ENCODE measurements at places on chromosomes 2 and 18.

GRCh38 chr2:152578573-152578972 is 138.7 kb downstream of the PRPF40A start:
- no peak for DNase-seq

GRCh38 chr2:144524118-144525009 is 4.4 kb upstream of the ZEB2 start:
- DNase-seq, result no peak

DNA sequence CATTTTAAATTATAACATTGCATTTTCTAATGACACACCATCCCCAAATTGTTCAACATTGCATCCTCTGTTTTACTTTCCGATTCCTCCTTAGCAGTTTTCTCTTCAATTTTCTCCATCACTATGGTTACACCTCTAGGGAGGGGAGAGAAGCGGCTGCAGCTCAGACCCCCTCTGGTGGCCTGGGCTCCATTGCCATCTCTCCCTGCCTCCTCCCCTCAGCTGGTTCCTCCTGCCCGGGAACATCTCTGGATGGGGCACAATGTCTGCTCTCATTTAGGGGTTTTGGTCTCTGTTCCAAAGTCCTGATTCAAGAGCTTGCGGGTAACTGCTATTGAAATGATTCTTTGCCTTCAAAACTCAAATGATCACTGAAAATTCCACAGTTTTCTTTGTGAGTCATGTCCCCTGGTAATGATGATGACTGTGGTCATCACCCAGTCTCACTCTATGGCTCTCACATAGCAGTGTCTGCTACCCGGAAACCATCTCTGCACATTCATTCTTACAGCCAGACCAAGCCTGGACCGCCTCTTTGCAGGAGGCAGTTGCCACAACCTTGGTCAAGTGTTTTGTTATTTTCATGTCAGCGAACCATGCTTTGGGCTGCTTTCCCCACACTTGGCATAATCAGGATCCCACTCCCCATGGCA is 263.9 kb downstream of the ALPK2 start:
- DNase-seq, result no peak

GRCh38 chr2:147224070-147224469 is 620.8 kb upstream of the ACVR2A start:
- no peak for DNase-seq

DNA sequence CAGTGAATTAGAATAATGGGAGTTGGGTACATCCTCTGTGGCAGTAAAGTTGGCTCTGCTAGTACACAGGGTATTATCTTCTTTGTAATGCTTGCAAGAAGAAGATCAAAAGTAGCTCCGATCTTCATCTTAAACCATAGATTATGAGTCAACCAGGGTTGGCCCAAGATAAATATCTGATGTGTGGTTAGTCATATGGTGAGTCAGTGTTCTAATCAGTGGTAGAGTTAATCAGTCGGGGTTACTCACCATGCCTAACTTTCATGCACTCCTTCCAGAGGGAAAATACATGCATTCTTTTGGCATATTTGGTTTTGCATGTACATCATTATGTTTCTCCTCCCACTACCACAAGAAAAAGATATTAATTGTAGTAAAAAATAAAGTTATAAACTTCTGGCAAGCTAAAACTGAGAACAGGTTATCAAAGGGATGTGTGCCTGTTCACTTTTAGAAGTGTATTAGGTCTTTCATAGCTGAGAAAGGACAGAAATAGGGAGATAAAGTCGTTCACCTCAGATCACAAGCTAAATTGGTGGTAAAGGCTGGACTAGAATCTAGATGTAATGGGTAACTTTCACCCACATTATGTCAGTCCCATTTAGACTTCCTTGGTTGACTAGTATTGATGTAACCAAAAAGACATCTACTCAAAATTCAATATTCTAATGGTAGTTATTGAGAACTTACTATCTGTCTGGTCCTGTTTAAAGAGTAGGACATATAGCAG is 684.4 kb downstream of the IRS1 start:
- DNase-seq, result no peak

All from activated effector memory CD4-positive, alpha-beta T cell treated with Interleukin-2 at 50 U/mL for 16 hours (primary cell).